Right atrium auricular region (tissue), 2 donors: ENCODE measurements at places on chromosomes 5 and 9. TPM values are rescaled to one million over a fixed set of nuclear protein-coding genes. Genes with fewer than 3 reads are reported as not detected.

The CYSRT1 gene
- total RNA-seq, result 0.85 TPM

The SV2C gene
- total RNA-seq, result 0.04 TPM

The STKLD1 gene
- total RNA-seq, result 0.90 TPM

The C8G gene
- total RNA-seq, result not detected

The PCDHB15 gene
- 3.2 TPM for total RNA-seq
